ENCODE measurements at places on chromosomes 7 and 10.
A peak's percentile ranks its signal among the peaks of the same experiment; 100 is the strongest.

DNA sequence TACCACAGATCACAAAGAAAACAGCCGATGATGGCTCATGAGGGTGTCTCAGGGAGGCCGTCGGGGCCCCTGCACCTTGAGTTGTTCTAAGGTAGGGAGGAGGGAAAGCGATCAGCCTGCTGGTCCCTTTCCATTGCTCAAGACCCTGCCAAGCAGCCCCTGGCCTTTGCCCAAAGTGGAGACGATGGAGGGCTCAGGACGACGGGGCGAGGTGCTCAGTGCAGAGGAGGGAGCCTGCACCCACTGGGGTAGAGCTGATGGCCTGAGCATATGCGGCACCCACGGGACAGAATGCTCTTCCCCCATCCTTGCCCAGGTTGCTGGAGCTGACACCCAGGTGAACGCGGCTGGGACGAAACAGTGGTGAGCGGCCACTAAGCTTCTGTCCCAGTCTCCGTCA lies 58.3 kb upstream of the FAM20C start:
- DNase-seq = no peak

- DNase-seq = no peak
Measured at GRCh38 chr7:10429511-10429910, 544.2 kb upstream of the PHF14 start.

GRCh38 chr7:18768256-18768655 lies 272.7 kb downstream of the HDAC9 start:
- no peak for DNase-seq

DNA sequence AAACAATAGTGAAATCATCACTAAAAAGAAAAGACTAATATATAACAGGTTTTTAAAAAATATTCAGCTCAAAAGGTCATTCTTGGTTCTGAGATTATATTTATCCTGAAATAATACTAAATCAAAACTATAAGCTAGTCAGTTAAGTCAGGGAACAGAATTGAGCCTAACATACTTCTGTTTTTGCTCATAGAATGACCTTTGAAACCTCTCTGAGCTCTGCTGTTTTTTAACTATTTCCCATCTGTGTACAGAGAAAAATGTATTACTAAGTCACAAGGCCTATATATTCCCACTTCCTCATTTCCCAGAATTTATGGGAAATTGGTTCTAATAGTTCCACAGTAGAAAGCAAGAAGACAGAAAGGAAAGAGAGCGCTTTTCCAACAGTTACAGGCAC lies 346.8 kb upstream of the ETV1 start:
- no peak for DNase-seq

- no peak for DNase-seq
Measured at GRCh38 chr10:79018521-79019011, 50.2 kb upstream of the ZMIZ1 start.

DNA sequence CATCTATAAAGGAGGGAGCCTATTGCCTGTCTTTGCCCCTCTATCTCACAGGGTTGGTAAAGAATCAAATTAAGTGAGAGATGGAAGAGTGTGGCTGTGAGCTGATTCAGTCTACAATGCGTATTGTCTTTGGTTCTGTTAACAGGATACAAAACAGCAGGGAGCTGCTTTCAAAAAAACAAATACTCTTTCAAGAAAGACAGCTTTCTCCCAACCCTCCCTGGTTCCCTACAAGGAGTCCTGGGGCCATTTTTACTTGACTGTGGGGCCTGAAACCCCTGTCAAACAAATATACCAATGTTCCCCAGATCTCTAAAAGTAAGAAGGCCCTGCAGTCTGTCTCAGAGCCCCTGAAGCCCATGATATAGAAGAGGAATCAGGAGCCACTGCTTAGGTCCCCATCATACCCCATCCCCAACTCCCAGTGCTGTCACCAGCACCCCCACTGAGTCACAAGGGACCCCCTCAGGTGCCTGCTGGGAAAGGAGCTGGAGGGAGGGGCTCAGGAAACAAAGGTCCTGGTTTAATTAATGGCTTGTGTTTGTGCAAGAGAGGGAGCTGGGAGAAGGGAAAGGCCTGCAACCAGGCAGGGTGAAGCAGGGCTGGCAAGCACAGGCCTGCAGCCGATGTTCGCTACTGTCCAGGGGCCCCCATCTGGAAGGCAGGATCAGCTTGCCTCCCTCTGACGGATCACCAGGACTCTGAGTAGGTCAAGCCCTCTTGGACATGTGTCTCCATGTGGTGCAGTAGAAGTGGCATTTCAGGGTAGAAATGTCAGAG lies 182.0 kb upstream of the GHITM start:
- no peak for DNase-seq

GRCh38 chr7:44432381-44432977 lies 58.0 kb downstream of the NUDCD3 start:
- no peak for DNase-seq

DNA sequence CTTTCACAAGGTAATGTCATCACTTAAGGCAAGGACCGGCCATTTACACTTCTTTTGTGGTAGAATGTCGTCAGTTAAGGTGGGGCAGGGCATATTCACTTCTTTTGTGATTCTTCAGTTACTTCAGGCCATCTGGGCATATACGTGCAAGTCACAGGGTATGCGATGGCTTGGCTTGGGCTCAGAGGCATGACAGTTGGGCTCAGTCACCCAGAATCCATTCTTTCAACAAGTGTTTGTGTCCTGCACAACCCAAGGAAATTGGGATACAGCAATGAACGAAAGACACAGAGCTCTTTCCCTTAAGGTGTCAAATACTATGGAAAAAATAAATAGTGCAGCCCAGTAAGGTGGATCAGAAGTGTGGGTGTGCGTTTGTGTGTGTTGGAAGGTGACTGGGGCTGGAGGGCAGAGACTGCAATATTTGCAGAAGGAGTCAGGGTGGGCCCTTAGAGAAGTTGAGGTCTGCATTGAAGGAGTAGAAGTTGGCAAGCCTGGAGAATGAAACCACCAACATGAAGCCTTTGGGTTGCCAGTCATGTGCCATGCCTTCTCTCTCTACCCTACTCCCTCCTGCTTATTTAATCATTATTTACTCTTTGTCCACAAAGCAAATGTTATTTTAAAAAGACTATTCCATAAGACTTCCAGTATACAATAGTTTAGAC lies 222.8 kb upstream of the PRKCQ start:
- no peak for DNase-seq

DNA sequence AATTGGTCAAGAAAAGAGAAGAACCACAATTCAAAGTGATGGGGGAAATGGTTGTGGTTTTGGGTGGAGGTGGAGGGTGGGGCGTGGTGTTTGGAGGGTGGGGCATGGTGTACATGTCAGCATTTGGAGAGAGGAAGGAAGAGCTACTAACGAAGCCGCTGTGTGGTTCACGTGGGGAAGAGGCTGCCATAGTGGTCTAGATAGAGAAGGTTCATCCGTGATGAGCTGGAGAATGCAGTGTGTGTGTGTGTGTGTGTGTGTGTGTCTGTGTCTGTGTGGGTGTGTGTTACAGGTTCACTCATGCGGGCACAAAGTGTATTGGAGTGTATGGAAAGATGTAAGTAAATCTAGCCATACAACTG lies 6.1 kb upstream of the VCL start:
- no peak for DNase-seq

- no peak for DNase-seq
Measured at GRCh38 chr10:22570234-22570633, 144.1 kb downstream of the PIP4K2A start.

DNA sequence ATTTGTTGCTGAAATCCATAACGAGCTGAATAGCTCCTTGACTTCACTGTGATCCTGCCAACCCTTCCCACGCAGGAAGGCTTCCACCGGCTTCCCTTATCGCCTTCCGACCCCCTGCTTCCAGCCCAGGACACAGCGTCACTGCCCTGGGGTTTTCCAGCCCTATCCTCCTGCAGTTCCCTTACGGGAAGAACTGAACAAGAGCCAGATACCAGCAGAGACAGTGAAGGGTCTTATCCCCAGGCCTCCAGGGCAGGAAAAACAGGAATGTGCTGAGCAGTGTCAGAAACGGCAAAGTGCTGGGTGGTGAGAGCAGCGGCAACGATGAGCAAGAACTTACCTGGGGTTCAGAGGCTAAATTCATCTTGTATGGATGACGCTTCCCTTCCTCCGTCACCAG lies 22.4 kb downstream of the PDLIM1 start:
- DNase-seq = no peak

DNA sequence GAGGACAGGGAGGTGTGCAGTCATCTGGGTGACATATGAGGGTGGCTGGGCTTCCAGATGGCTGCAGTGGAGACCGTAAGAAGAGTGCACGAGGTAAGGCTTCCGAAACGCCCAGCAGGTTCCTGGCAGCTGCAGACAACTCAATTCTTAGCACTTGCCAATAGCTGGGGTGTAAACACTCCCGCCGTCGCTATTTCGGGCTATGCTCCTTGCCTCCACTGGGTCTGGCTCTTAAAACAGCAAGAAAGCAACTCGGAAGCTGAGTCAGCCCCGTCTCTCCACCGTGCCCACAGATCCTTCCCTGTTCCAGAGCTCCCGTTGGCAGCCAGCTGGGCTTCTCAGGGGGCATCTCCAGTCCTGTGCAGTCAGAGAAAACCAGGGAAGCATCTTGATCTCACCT lies 6.1 kb upstream of the PDGFA start:
- DNase-seq = no peak

DNA sequence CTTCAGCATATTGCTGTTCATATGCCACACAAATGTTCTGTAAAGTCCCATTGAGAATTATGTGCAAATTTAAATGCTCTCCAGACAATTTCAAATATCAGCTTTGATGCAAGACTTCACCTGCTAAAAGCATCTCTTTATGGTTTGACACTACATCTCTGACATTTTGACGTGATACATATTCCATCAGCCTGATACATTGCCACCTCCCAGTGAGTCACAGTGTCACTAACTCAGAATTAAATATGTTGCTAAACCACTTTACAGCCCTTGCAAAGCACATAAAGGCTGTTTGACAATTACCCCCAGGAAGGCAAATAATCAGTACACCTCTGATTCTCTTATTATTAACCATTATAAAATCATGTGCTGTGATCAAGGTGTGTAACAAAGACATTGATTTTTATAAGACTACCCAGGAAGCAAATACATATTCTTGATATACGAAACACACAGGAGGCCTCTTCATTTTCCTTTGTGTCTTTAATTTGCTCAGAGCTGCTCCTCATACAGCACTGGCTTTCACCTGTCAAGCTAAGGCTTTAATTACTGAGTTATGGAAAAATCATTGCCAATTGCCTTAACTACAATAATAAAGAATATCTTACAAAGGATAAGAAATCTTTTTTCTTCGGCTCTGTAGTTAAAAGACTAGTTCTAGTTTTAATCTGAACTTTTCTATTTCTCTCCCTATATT lies 547.5 kb upstream of the C7orf33 start:
- no peak for DNase-seq

DNA sequence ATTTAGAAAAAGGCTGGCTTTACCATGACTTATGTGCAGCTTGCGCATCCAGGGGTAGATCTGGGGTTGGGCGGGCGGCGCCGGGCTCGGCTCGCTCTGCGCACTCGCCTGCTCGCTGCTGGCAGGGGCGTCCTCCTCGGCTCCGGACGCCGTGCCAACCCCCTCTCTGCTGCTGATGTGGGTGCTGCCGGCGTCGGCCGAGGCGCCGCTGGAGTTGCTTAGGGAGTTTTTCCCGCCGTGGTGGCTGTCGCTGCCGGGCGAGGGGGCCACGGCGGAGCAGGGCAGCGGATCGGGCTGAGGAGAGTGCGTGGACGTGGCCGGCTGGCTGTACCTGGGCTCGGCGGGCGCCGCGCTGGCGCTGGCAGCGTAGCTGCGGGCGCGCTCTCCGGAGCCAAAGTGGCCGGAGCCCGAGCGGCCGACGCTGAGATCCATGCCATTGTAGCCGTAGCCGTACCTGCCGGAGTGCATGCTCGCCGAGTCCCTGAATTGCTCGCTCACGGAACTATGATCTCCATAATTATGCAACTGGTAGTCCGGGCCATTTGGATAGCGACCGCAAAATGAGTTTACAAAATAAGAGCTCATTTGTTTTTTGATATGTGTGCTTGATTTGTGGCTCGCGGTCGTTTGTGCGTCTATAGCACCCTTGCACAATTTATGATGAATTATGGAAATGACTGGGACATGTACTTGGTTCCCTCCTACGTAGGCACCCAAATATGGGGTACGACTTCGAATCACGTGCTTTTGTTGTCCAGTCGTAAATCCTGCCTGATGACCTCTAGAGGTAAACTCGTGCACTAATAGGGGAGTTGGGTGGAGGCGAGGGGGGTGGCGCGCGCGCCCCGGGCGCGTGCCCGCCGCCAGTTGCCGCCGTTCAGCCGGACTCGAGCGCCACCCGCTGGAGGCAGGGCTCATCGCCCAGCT lies at the start of gene HOXA5:
Gene HOXA5, minus strand, starts transcription at position 659 of the 927 bp plus-strand sequence. Its CDS starts 74 bp downstream, at position 585.
- peak; percentile 91 for DNase-seq
